ENCODE measurements at places on chromosomes 6 and 20.
A peak's percentile ranks its signal among the peaks of the same experiment; 100 is the strongest.

GRCh38 chr6:46456297-46456696 lies 35.0 kb downstream of the RCAN2 start:
- DNase-seq, result no peak

DNA sequence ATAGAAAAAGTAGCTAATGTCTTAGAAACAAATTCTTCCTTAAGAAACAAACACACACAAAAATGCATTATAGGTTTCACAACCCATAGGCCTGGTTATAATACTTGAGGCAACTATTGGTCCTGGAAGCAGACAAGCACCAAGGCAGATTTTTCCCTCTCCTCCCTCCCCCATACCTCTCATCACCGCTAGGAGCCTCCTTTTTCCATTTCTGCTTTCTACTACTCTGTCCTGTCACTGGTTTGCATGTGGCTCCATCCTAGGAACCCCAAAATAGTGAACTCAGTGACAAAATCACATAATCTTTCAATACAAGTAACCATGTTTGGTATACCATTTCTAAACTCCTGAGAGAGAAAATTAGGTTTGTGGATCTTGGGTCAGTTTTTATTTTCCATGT lies 66.1 kb downstream of the HMGCLL1 start:
- DNase-seq, result no peak

- no peak for DNase-seq
Observed at GRCh38 chr6:146184701-146185100, 155.8 kb downstream of the GRM1 start.

GRCh38 chr20:19027971-19028370 lies 184.5 kb upstream of the SLC24A3 start:
- DNase-seq, result no peak

DNA sequence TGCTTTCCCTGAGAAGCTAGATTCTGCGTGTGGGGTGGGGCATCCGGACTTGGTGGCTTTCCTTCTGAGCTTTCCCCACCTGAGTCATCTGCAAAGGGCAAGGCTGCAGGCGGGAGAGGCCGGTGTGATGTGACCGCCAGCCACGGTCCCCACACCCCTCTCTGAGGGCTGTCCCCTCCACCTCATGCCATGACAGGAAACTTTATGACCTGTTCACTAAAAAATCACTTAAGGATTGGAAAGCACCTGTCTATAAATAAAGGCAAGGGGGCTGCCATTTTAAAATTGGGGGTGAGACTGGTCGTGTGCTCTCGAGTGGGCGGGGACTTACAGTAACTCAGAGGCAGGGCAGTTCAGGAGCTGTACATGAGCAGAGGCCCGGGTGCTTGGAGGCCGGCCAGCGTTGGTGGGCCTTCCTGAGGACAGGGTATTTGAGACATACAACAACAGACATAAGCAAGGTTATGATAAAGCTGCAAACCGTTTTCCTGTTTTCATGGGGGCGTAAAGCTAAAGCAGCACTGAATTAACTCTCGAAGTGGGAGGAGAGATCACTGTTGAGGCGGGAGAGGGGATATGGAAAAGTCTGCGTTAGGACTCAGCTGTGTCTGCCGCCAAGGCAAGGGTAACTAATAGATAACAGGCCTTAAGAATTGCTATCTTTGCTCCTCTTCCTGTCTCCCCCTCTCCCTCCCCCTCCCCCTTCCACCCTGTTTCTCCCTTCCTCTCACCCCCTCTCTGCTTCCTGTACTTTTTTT lies 16.1 kb upstream of the SERPINB1 start:
- peak; percentile 49 for DNase-seq

GRCh38 chr20:62795023-62795761 lies 1.1 kb upstream of the MRGBP start:
- DNase-seq, result peak; percentile 49

DNA sequence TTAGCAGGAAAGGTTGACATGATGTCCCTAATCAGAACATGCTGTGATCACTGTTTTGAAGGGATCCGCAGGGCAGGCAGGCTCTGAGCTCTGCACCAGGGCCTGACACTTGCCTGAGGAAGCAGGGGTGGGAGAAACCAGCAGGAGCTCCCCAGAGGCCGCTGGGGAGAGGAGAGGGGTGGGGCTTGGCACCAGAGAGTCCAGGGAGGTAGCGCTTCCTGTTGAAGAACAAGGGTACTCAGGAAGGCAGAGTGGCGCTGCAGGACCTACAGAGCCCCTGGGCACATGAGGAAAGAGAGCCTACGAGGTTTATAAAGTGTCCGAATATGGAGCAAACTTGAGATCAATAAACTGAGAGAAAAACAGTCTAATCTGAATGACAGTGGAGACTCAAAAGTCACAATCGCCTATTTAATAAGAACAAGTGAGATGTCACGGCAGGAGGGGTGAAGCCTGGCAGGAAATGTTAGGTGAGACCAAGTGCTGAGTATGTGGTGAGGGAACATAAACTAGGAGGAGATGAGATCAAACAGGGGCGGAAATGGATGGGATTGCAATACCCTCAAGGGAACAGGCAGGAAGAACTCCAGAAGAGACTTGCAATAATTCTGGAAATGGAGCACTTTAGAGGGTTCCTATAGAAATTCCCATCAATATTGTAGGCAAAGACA lies 5.8 kb upstream of the TBXT start:
- DNase-seq, result no peak

GRCh38 chr6:116326996-116327395 lies 43.8 kb upstream of the DSE start:
- no peak for DNase-seq

GRCh38 chr6:11291582-11291981 lies 59.1 kb upstream of the NEDD9 start:
- no peak for DNase-seq

- DNase-seq, result no peak
Observed at GRCh38 chr6:106988664-106989063, 14.1 kb upstream of the CD24 start.

GRCh38 chr20:55538261-55538908 lies 466.9 kb downstream of the CBLN4 start:
- no peak for DNase-seq

DNA sequence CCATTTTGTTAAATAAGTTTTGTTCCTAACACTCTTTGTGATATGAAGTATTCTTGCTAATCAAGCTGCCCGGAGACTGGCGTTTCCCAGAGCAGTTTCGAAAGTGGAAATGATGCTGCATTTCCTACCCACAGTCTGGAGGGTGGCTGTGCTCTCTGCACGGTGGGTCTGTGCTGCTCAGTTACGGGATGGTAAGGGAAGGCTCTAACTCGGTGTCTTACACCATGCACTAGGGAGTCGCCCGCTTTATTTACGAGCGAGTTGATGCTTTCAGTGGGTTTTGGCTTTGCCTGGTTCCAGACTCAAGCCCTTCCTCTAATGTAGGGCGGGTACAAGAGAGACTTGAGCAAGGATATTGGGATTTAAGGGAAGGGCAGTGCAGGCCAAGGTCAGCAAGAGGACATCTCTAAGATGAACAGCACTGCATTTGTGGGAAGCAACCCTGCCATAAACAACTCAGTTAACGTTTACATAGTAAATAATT lies 180.1 kb upstream of the AKAP12 start:
- DNase-seq, result no peak

- no peak for DNase-seq
Observed at GRCh38 chr6:57255451-57256169, 33.5 kb upstream of the RAB23 start.

GRCh38 chr6:21769405-21769861 lies 175.9 kb downstream of the SOX4 start:
- no peak for DNase-seq

DNA sequence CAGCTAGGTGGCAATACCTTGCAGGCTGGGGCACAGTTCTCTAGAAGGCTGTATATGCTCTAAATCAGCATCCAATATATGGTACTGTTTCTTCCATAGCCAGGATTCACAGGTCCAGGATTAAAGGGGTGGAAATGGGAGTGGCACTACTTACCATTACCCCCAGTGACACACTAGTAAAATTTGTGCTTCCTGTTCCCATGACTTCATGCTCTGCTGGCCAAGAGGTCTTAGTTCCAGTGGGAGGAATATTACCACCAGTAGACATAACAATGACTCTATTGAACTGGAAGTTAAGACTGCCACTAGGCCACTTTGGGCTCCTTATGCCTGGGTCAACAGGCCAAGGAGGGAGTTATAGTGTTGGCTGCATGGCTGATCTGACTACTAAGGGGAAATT lies 174.3 kb upstream of the TNFAIP3 start:
- no peak for DNase-seq

- no peak for DNase-seq
Observed at GRCh38 chr20:50221501-50222308, 31.1 kb downstream of the CEBPB start.

DNA sequence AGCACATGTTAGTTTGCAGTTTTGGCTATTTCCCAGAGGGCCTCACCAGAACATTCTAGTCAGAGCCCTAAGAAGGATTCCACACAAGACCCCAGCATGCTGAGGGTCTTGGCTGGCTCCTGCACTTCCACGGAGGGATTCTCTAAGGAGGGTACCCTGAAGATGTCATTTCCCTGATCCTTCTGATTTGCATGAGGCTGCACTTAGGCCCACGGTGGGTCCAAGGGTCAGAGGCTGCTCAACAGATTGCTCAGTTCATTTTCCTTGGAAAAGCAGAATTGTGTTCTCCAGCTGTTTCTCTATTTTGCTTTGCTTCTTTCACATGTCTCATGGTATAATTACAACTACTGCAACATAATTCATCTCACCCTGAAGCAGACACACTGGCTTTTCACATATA lies 22.2 kb downstream of the PREP start:
- DNase-seq, result no peak

GRCh38 chr6:160996131-160996601 lies 4.6 kb downstream of the MAP3K4 start:
- DNase-seq, result no peak

GRCh38 chr6:56755040-56755439 lies 112.4 kb upstream of the DST start:
- DNase-seq, result no peak

GRCh38 chr6:16419636-16420336 lies 181.4 kb downstream of the GMPR start:
- DNase-seq, result no peak

DNA sequence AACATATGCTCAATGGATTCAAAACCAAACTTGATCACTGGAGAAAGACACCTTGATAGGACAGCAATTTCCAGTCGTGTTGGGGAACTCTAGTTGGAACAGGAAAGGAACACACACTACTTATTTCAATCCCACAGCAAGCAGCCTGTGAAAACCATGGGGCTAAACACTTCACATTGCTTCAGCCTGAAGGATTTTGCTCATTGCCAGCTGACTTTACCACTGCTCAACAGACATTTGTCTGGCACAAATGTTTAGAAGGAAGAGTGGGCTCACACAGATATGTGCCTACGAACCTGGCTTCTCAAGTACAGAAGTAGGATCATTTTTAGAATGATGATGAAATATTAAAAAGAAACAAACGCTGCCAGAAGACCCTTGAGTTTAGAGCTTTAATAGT lies 598.1 kb downstream of the PHF3 start:
- no peak for DNase-seq

DNA sequence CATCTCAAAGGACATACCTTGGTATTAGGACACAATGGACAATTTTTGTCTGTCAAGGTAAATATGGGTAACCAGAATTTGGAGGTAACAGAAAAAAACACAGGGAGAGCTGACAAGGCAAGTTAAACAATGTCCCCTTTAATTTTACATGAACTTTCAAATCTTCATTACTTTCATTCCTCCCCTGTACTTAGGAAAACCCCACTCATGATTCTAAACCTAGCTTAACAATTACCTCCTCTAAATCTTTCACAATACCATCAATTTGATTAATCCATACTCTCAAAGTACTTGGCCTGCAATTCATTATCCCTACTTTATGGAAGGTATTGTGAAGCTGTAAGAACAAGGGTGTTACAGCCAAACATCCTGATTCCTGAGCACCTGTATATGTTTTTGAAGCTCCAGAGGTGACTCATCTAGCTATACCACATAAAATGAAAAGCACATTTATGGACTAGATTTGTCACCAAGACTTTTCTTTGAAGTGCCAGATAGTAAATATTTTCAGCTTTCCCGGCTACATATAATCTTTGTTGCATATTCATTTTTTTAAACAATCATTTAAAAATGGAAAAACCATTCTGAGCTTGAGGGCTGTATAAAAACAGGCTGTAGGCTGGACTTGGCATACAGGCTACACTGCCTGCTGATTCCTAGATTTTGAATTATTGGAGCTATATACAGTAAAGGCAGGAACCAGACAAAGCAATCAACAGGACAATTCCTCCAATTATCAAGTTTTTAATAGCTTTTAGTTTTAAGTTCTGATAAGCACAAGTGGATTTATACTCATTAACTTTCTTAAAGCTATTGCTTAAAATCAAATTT lies 22.9 kb downstream of the DEK start:
- no peak for DNase-seq

GRCh38 chr6:132952986-132953385 lies 138.6 kb downstream of the RPS12 start:
- DNase-seq, result no peak

DNA sequence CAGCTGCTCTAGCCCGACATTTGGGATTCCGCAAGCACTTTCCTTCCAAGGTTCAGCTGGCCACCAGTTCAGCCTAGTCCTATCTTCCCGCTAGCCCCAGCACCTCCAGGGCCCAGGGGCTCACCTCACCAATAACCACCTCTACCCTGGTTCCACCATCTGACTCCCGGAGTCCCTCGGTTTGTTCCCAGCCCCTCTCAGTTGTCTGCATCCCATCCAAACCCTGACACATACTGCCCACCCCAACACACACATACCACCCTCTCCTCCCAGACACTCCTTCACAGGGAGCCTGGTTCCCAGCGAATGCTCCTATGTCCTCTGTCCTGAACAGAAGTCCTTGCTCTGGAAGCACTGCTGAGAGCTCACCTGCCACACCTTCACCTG lies 418 bp downstream of the TNXB start:
- no peak for DNase-seq

DNA sequence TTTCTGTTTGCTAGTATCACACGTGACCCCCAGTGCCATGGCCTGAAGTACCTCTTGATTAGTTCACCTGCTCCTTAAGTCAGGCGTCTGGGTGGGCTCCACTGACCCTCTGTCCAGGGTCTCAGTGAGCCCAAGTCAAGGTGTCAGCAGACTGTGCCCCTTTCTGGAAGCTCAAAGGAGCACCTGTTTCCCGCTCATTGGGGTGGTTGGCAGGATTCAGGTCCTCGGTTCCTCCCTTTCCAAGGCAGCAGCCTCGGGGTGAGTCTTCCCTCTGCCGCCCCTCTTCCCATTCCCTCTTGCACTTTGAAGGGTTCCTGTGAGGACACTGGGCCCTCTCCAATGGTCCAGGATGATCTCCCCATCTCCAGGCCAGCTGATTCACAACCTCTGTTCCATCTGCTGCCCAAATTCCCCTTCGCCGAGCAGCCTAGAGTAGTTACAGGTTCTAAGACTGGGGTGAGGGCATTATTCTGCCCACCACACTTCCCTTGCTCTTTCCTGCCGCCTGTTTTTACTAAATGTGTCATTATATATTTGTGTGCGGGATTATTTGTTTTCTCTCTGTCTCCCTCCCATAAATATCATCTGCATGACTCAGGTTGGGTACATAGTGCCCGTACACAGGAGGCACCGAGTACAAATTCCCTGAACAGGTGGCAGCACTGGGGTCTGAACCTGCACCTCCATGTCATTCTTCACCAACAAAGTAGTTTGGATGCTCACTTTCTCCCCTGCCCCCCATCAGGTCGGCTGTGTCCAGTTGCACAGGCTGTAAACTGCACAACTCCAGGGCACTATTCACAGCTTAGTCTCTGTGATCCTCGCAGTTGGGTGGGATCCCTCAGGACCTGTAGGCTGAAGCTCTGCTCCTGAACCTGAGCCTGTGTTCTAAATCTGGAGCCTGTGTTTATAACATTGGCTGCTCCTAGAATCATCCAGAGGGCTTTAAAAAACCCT lies 58.5 kb downstream of the RBM38 start:
- no peak for DNase-seq

GRCh38 chr20:61230166-61230565 lies 21.9 kb upstream of the CDH4 start:
- DNase-seq, result no peak

All from activated CD8-positive, alpha-beta memory T cell treated with anti-CD3 and anti-CD28 coated beads for 1 hour (primary cell).